ENCODE measurements at places on chromosomes 12 and 14.

GRCh38 chr12:123089631-123090353 lies 61.1 kb downstream of the PITPNM2 start:
- DNase-seq: no peak

DNA sequence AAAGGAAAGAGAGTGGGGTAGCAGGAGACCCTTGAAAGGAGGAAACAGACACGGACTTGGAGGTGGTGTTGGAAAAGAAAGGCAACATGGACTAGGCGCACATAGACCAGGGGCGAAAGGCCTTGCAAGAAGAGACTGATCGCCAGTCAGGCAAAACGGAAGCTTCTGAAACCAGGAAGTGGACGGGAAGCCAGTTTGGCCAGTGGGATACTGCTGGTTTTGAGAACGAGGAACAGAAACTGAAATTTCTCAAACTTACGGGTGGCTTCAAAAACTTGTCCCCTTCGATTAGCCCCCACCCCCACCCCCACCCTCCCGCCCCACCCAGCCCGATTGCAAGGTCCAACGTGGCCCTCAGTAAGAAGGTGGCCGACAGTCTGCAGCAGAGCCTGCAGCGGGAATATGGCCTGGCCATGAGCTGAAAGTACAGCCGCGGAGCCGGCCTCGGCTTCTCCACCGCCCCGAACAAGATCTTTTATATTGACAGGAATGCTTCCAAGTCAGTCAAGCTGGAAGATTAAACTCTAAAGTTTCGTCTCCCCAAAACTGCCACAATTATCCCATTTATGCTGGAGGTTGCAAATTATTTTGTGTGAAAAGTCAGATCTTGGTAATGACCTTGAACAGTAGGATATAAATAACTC lies 364.7 kb downstream of the BCAT1 start:
- no peak for DNase-seq

DNA sequence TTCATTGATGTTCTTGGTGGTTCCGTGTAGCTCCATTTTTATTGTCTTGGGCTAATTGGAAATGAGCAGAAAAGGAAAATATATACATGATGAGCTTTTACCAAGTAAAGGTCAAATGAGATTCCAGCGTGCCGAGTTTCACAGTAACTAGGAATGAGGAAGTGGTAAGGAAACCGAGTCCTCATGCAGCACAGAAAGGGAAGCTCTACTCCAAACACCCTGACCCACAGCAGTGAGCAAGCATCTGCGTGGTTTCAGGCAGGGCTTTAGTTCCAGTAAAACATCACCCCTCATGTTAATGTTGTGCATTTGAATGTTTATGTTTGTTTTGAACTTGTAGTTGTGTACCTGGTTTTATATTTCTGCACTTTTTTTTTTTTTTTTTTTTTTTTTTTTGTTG lies 208.0 kb downstream of the SLC41A2 start:
- no peak for DNase-seq

DNA sequence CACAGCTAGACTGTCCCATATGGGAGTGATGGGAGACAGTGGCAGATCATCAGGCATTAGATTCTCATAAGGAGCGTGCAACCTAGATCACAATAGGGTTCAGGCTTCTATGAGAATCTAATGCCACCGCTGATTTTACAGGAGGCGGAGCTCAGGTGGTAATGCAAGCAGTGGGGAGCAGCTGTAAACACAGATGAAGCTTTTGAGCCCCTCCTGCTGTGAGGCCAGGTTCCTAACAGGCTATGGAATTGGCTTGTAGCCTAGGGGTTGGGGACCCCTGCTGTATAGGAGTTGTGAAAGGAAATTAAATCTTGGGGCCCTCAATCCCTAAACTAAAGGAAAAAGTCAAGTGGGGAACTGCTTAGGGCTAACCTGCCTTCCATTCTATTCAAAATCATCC lies 29.6 kb downstream of the ADIPOR2 start:
- DNase-seq: no peak

DNA sequence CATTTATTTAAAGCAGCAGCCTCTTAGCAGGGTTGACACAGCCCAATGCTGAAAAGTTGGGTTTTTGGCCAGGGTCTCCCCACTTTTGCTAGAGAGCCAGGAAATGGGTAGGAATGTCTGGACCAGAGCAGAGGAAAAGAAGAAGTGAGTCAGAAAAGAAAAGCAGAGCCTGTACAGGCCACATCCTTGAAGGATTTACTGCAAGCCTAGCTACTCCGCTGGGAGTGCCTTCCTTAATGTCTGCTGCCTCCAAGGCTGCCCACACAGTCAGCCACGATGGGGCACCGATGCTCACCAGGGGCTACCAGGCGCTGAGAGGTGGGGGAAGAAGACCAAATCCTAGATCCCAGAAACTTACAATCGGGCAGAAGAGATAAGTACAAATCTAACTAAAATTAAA lies 139.2 kb downstream of the C12orf75 start:
- no peak for DNase-seq

- no peak for DNase-seq
Observed at GRCh38 chr12:67453191-67453590, 184.0 kb downstream of the CAND1 start.

GRCh38 chr12:56165369-56165768 lies 7.2 kb downstream of the MYL6 start:
- no peak for DNase-seq

- no peak for DNase-seq
Observed at GRCh38 chr14:103916636-103917262, 11.5 kb upstream of the TDRD9 start.

- DNase-seq: no peak
Observed at GRCh38 chr12:28859551-28859950, 289.5 kb upstream of the FAR2 start.

- DNase-seq: no peak
Observed at GRCh38 chr14:23562822-23563472, 4.6 kb downstream of the AP1G2 start.

DNA sequence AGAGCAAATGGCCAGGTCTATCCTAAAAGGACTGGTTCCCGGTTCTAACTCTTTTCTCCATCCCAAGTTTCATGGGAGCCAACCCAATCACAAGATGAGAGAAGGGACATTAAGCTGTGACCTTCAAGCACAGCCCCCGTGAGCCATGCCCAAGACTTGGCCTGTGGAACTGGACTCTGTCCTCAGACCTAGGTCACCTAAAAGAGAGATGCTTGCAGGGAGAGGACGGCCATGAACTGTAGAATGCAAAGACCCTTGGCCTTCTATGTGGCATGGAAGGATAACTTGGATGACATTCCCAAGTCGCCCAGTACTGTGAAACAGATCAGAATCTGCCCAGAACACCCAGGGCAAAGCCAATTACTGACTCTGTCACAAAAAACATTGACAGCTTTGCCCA lies 263.5 kb downstream of the DPF3 start:
- DNase-seq: no peak

DNA sequence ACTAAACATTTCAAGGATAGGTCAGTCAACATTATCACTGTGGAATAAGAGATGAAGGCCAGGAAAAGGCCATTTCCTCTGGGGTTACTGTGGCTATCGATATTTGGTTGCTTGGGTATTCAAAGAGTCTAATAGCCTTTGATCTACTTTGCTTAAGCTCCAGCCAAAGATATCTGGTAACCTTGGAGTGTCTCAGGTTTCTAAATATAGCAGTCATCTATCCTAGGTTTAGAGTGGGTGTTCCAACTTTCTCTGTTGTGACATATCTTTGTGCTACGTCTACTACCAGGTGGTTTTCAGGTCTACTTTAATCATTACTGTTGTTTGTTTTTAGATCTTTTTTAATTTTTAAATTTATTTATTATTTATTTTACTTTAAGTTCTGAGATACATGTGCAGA lies 42.4 kb downstream of the RDH12 start:
- no peak for DNase-seq

GRCh38 chr12:132921685-132922084 lies 34.3 kb upstream of the CHFR start:
- no peak for DNase-seq

DNA sequence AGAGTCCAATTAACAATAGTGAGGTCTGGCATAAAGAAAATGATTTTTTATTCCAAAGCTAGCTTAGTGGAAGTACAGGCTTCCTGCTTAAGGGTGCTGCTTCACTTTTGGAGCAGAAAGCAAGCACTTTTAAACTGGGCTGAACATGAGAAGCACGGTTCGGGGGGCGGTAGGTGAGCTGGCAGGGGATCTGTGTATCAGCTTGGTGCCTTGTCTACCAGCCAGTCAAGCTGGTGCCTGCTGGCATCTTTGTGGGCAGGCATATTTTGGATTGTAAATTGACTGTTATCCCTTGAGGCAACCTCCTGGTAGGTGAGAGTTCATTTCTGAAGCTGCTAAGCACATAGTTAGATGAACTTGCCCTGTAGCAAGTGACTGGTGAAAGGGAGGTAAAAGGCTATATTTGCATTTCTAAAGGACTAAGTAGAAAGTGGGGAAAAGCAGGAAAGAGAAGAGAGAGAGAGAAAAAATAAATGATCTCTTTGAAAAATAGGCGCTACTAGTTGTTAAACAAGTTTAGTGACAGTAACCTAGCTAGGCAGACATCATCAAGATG lies 121.1 kb upstream of the SYT10 start:
- no peak for DNase-seq
